Tibial artery (tissue), 4 donors: ENCODE measurements at places on chromosomes 7 and 10.

- no peak for DNase-seq
These were observed 42.3 kb downstream of the GPAM start for GRCh38 chr10:112141292-112141691.

GRCh38 chr7:30465046-30465810, 13.4 kb downstream of the NOD1 start:
- DNase-seq = no peak

DNA sequence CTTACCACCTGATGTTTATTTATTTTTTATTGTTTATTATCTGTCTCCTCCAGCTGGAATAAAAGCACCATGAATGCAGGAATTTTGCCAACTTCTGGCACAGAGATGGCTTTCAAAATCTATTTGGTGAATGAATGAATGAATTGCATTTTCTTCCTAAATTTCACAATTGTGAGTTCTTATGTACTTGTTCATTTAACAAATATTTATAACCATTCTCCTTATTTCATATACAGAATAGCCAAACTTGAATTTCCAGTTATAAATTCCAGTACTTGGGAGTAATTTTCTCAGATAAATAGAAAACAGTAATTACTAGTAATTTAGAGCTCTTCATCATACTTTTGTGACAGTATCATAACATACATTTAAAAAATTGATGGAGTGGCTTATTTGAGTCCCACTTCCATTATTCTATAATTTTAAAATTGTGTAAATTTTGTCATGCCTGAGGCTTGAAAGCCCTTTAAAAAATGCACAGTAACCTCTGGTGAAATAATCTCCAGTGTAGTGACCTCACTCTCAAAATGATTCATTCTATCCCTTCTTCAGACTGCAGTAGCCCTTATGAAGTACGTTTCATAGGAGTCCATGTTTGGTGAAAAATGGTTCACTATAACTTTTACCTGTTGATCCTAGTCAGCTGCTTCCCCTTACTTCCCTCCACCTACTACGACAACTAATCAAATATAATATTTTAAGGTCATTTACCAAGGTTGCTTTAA, 40.0 kb upstream of the SRI start:
- DNase-seq = no peak

- DNase-seq = no peak
These were observed 21.1 kb downstream of the PLAU start for GRCh38 chr10:73931767-73932619.

- no peak for DNase-seq
These were observed 23.0 kb downstream of the SMKR1 start for GRCh38 chr7:129525225-129525862.

- DNase-seq = no peak
These were observed 115.9 kb upstream of the NFE2L3 start for GRCh38 chr7:26036092-26036491.

DNA sequence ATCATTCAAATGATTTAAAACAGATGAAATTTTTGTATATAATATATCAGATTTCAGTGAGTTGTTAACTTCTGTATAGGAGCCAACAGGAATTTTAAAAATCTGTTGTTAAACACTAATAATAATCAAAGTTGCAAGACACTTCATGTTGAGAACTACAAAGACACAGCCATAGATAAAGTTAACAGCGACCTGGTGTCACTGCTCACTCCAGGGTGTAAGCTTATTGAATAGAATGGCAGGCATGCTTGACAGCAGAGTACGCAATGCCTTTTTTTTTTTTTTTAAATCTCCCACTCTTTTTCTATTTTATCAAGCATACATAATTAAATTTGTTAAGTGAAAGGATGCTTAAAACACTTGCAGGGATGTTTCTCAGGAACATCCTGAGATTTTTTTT, 32.0 kb downstream of the PCDH15 start:
- DNase-seq = no peak

DNA sequence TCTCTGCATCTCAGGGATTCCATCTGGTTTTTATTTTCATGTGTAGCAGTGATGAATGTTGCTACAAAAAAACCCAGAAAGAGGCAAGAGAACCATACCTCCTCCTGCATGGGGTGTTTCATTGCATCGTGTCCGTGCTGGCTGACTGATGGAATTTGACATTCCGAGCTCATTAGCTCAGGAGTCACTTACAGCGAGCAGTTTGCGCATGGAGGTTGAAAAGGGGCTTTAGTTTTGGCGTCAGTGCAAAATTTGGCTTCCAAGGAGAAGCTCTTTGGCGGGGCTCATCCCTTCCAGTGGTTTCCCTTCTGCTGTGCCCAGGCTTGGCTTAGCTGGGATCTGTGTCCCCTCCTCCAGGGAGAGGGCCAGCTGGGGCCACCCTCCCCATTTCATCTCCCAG, 25.8 kb downstream of the EMX2 start:
- DNase-seq = no peak

- no peak for DNase-seq
These were observed 49.7 kb upstream of the HECTD2 start for GRCh38 chr10:91360461-91360860.

DNA sequence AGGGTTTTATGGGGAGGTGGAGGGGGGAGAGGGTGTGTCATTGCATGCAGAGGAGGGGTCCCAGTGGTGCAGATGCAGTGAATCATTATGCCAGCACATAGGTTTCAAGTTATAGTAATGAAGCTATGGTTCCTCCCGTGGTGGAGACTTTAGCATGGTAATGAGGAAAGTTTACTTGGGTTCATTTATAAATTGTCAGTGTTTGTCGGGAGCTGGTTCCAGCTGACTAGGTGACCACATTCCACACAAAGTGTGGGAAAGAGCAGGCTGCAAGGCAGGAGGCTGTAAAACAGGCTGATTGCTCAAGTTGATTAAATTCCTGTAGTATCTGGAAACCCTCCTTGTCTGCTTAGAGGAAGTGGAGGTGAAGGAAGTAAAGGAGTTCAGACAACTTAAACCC, 78.9 kb downstream of the SRI start:
- no peak for DNase-seq

- no peak for DNase-seq
These were observed 129.8 kb upstream of the TMEM229A start for GRCh38 chr7:124162667-124163066.

DNA sequence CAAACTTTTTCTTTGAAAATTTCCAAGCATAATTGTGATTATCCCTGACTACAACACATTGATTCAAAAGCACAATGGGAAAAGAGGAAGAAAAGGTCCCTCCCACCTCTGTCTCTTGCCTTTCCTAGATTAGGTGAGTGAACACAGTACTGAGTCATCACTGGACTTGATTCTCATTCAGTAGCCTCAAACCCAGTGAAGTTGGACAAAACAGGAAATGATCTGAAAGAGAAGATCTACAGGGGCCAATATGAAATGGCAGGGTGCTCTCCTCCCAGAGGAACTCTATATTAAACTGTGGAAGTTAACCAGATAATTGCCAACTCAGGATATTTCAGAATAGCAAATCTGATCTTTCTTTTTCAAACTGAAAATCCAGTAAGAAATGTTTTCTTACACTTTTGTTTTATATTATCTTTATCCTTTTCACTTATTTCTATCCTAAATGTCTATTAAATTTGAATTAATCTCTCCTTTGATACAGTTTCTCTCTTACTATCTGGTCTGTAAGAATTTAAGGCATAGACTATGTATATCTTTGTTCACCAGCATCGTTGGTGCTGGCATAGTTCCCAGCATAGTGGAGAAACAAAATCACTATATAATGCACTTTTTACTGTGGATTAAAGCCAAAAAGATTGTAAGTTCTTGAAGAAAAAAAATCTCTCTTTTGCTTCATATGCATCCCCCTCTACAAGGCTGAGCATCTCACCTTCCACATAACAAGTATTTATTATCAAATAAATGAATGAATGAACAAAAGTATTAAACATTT, 41.4 kb upstream of the IKZF1 start:
- no peak for DNase-seq

DNA sequence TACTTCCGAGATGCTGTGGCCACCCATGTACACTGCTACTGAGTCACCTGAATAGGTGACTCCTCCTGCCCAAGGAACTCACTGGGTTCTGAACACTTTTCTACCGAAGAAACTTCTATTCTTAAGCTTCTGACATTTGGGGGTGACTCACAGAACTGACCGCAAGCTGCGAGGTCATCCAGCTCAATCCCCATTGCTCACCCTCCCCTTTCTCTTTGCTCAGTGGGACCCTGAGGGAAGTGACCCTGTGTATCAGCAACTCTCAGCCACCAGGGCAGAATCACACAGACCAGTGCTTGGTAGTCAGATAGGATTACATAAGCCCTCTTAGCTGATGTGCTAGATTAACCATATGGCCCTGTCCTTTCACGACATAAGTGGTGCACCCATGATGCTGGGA, 46.3 kb downstream of the INSYN2A start:
- DNase-seq = no peak

- no peak for DNase-seq
These were observed 1.1 kb upstream of the SMIM30 start for GRCh38 chr7:113119429-113119828.

GRCh38 chr10:110568055-110568735, 700 bp downstream of the SMC3 start:
- peak; percentile 44 for DNase-seq

- DNase-seq = no peak
These were observed 53.0 kb downstream of the HDAC9 start for GRCh38 chr7:18548534-18548933.

- no peak for DNase-seq
These were observed 163.1 kb downstream of the AUTS2 start for GRCh38 chr7:69761290-69761922.

DNA sequence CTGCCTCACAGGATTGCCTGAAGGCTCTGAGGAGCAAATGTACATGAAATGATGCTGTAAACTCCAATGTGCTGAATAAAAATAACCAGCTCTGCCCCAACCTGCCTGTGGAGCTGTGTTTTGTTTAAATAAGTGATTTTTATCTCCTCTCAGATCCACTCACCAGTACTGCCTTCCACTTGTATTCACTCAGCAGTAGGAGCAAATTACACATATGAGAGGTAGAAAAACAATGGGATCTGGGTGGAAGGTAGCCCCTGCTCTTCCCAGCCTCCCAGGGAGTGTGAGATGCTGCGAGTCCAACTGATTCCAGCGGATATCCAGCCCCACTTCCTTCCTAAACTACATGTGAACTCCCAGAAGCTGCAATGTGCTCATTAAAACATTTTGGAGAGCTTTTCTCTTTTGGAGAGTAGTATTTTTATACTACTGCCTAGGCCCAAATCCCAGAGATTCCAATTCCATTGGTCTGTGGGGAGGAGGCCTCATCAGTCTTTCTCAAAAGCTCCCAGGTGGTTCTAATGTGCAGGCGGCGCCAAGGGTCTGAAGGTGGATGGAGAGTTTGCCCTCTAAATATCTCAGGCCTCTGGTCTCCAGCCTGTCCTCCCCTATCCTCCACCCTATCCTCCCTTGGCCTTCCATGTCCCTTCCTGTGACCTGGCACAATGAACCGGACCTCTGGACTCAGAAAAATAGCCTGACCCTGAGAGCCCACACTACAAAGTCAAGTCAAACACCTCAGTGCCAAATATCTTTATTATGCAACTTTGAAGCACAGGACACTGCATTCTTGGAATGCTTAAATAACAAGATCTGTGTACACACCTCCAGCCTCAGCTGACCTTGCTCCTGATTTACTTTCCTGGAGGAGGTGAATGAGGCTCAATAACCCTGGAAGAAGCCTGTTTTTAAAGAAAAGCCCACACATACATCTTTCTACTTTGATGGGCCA, 46.2 kb downstream of the CPVL start:
- no peak for DNase-seq

DNA sequence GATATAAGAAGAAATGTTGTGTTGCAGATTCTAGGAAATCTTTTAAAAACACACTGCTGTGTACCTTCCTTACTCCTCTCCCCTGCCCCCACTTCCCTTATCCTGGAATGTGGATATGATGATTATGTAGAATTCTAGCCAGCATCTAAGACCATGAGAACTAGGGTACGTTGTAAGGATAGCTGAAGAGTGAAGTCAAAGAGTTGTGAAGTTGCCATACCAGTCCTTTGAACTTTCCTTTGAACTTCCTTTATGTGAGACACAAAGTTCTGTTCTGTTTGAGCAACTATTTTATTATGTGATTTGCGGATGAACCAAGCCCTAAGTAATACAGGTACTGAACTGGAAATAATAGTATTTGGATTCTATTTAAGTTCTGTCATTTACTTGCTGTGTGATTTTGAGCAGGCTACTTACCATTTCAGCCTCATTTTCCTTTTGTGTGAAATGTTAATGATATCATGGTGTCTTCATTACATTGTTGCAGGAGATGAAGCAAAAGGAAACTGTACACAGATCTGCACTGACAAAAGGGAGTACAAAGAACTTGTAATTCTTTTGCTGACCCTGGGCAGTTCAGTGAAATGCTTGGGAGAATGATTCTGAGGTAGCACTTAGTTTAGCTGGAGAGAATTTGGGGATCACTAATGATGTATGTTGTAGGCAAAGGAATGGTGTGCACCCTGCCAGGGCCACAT, 31.4 kb downstream of the RPA3 start:
- DNase-seq = no peak

DNA sequence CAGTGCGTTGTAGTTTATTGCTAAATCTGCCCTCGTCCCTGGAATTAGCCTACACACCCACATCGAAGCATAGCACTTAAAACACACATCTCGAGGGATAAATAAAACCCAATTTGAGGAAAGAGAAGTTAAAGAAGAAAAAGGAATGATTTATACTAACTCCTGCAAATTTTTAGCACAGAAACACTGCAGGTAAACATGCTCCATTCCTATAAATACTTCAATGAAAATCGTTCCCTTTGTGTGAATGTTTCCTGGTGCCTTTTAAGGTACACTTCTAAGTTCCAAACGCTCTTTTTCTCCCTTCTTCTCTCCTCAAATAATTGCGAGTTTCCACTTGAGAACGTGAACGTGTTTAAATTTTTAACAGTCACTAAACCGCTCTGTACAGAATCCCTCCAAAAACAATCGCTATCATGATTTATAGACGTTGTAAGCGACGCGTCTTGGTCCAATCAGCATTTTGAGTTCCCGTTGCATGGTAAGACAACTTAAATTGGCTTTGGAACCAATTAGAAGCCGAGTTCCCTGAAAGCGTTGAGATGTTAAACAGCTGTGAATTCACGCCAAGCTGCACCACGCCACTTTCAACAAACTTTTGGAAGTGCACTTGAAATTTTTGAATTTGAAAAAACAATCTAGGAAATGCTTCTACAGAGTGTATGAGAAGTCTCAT, 12.5 kb upstream of the EBLN1 start:
- no peak for DNase-seq

GRCh38 chr7:138538518-138538917, 78.5 kb downstream of the TRIM24 start:
- DNase-seq = no peak

DNA sequence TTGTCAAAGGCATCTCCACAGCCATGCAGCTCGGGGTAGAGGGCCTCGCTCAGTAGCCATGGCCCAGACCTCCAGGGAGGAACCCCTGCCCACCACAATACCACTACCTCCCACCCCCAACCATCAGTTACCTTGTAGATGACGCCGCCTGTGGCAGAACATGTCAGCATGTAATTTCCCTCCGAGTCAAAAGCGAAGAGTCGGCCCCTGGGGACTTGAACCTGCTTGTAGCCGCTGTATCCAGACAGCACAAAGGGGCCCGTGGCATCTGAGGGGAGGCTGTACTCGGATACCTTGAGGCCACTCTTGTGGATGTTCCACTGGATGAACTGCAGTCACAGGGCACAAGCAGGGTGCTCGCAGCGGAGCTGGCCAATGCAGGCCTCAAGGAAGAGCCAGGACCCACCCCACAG, 16.3 kb upstream of the CYREN start:
- DNase-seq = peak; percentile 43

GRCh38 chr7:150967349-150967748, 10.8 kb downstream of the KCNH2 start:
- DNase-seq = no peak

GRCh38 chr10:3516923-3517255, 268.1 kb downstream of the KLF6 start:
- DNase-seq = no peak
